Heart left ventricle (tissue), 16 donors: ENCODE measurements at places on chromosomes 7 and 10. TPM values are rescaled to one million over a fixed set of nuclear protein-coding genes. Genes with fewer than 3 reads are reported as not detected.

DNA sequence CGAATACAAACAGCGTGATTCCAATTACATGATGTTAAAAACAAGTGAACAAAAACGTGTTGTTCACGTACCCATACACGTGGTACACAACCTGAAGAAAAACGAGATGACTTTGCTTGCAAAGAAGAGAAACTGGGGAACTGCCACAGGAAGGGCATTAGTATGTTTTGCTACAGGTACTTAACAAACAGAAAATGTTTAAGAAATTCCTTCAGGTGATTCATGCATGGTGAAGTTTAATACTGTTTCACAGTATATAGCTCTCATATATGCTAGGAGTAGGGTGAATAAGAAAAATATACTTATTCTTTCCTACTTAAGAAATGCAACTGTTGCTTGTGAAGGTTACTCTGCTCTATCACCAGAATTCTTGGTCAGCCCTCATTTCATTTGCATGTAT is 9.8 kb downstream of the SEC61G start:
- DNase-seq = no peak

DNA sequence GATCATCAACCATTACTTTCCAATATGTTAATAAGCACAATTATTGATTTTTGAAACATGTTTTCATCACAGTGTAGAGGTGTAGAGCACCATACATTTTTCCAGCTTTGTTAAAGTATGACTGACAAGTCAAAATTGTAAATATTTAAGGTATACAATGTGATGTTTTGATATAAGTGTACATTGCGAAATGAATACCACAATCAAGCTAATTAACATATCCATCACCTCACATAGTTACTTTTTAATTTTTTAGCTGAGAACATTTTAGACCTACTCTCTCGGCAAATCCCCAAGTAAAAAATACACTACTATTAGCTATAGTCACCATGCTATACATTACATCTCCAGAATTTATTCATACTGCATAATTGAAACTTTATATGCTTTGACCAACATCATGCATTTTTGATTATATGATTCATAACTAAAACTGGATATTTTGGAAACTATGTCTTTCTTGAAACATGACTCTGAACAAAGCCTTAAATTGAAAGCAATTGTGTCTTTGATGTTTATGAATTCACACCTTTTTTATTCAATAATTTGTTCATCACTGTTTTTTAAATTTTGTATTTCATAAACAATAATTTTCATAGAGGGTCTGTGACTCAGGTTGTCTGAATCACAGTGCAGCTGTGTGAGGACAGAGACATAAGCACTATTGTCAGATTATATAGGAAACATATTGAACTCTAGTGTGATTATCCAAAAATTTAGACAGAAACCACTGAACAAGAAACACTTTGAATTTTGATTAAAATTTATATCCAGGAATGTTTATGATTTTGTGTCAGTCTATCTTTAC is 486.1 kb downstream of the SEMA3D start:
- DNase-seq = no peak

Gene ACTR3C
- total RNA-seq = 5.9 TPM

GRCh38 chr7:135233570-135233969 is at the start of gene STRA8:
Gene STRA8, plus strand, starts transcription at chr7:135233838. Its CDS starts 6,687 bp downstream, at chr7:135240525.
- no peak for DNase-seq

Gene PIK3CG
- total RNA-seq = 1.1 TPM

Gene HUS1
- 22.0 TPM for total RNA-seq

GRCh38 chr7:138066954-138067394 is 9.3 kb upstream of the AKR1D1 start:
- DNase-seq = no peak

Gene GNAT3
- not detected for total RNA-seq

DNA sequence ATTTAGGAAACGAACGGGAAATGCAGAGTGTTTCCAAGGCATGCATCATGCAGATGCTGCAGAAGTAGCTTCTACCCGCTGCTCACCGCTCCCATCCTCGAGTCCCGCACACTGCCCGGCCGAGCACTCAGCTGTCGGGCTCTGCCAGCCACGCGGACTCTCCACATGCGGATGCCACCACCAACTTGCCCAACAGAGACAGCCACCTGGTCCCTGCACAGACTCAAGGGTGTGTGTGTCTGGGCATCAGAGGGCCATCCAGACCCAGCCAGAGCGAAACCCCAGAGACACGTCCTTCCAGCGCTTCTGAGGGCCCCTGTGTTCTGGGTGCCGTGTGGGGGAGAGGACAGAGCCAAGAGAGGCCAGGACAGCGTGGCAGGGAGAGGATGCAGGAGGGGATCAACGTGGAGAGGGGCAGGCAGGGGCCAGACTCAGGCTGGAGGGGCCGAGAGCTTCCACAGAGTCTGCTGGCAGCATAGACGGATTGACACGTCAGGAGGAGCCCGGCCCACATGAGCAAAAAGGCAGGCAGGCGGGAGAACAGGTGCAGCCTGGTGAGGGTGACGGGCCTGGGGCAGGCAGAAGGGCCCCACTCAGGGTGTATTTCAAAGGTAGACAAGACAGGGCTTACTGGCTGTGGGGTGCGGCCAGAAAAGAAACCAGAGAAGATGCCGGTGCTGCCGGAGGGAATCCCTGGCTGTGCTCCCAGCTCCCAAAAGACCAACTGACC is 18.3 kb downstream of the GPER1 start:
- no peak for DNase-seq

GRCh38 chr10:117892681-117893220 is 154.0 kb downstream of the RAB11FIP2 start:
- DNase-seq = no peak

DNA sequence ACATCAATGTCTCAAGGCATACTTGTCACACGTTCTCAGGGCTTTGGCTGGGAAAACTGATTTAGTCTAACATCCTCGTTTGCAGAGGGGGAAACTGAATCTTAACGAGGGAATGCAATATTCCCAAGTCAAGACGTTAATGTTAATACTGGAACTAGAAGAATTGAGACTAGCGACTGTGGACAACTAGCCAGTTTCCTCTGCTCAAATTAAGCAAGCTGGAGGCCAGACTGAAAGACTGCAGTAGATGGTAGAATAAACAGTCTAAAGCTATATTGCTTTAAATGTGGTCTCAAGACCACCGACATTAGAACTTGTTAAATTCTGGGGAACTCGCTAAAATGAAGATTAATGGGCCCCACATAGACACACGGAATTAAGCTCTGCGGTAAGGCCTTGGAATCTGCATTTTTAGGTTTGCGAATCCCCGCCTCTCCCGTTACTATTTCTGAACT is 639 bp upstream of the TFAM start:
- DNase-seq = no peak

DNA sequence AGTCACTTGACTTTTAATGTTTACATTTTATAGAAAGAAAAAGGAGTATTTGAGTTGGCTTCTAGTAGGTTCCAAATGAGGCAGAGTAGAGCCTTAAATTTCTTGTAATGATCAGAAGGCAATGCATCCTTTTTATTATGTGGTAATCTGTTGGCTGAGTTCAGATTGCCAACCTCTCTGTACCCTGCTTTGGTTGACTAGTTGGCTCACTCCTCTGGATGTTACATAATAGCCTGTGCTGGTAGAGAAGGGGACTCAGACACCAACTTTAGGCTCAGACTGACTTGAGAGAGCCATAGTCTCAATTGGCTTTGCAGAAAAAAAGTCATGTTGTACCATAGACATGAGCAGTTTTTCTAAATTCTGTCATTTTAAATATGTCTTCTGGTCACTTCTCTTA is 46.8 kb upstream of the GLCCI1 start:
- no peak for DNase-seq

- no peak for DNase-seq
These were observed 29.1 kb downstream of the ASAH2 start for GRCh38 chr10:50222199-50222598.

DNA sequence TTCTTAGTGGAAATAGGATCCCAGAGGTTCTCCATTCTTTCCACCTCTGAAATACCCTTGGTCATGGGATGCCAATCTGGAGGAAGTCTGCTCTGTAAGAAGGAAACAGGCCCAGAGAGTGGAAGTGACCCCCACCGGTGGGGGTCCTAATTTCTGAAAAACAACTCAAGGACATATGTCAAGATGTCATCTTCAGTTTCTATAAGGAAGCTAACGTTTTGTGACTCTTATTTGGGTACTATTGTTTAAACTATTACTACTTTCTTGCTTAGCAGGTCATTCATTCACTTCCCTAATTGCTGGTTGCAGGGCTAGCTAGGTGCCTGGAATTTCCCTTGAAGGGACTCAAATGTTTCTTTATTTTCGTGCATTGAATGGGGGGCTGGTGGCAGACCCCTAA is 1.9 kb upstream of the ZNF775 start:
- no peak for DNase-seq

DNA sequence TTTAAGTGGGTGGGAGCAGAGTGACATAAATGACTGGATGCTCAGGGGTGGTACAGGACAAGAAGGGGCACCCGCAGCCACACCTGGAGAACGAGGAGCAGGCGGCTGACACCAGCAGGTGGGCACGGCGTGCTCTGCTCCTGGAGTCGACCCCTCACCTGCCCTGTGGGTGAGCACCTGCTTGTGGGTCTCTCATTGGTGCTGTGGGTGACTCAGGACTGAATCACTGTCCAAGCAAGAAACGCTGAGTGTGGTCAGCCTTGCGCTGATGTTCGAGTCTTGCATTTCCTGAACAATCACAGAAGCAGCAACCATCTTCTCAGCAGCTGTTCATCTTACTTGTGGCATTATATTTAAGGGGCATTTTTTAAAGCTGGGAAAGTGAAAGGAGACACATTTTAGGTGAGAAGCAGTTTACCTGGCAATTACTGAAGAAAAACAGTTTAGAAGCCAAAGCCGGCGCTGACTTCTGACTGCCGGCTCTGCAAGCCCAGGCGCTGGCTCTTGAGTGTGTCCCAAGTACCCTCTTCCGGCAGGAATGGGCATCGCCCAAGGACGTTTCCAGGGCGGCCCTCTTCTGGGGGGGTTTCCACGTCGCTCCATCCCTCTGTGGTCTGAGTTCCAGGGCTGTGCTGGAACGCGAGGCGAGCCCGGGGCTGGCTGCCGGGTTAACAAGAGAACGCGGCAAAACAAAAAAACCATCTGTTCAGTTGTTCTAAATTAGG is 145.2 kb upstream of the PFKP start:
- DNase-seq = no peak

Gene PODXL
- 87.7 TPM for total RNA-seq

Gene TEX36
- total RNA-seq = not detected

Gene SEPTIN14
- total RNA-seq = not detected

DNA sequence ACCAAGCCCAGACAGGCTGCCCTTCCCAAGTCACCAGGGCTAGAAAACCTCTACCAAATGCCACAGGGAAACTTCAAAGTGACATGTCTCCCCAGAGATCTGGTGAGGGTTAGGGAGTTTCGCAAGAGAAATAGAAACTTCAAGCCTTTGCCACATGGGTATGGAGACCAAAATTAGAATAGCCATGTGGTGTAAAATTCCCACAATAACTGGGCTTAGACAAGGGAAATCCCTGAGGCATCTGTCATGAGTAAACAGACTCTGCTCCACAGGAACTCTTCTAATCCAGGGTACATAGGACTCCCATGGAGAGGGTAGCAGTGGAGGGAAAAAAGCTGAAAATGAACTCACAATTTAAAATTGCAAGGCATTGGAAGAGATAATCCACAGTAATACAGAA is 14.3 kb downstream of the ADAM12 start:
- no peak for DNase-seq

- DNase-seq = no peak
These were observed 163.6 kb downstream of the DNAJB6 start for GRCh38 chr7:157500171-157500960.

- no peak for DNase-seq
These were observed 10.4 kb upstream of the ZNF22 start for GRCh38 chr10:44990302-44990655.

Gene SFRP5
- 0.28 TPM for total RNA-seq

DNA sequence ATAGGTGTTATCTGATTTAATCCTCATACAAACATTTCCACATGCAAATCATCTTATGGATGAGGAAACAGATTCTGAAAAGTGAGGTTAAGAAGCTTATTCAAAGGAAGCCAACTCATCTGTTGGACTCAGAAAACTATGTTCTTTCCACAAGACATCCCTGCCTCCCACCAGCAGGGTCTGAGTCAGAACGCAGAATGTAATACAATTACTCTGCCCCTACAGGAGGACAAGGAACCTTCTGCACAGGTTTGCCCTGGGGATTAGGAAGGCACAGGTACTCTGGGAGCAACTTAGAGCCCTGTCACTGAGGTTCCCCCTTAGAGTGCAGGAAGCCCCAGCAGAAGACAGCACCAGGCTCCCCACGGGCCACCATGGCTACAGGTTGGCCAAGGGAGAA is 255.7 kb downstream of the TNS3 start:
- no peak for DNase-seq

GRCh38 chr10:90779548-90779947 is 78.3 kb downstream of the HTR7 start:
- no peak for DNase-seq

DNA sequence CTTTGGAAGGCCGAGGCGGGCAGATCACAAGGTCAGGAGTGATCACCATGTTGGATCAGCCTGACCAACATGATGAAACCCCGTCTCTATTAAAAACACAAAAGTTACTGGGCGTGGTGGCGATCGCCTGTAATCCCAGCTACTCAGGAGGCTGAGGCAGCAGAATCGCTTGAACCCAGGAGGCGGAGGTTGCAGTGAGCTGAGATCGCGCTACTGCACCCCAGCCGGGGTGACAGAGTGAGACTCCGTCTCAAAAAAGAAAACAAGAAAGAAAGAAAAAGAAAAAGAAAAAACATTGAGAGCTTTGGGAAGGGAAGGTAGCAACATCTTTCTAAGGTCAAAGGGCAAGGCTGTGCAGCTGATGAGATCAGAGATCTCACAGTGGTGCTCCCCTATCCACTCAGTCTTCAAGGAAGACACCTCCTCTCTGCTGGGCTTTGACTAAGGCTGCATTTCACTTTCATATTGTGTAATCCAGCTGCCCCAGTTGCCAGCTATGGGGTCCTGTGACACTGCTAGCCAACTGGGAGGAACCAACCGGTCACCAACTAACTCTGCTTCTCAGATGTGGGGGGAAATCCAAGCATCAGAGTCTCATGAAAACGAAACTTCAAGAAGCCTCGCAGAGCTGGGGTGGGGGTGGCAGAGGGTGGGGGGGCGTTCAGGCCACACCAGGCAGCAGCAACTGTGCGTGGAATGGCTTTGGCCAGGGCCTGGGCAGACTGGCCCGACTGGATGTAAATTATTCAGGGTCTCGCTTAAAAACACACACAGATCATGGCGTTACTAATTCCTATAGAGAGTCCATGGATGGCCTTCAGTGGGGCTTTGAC is 1.5 kb downstream of the IL15RA start:
- peak; percentile 50 for DNase-seq

Gene EPHB6
- 8.8 TPM for total RNA-seq

DNA sequence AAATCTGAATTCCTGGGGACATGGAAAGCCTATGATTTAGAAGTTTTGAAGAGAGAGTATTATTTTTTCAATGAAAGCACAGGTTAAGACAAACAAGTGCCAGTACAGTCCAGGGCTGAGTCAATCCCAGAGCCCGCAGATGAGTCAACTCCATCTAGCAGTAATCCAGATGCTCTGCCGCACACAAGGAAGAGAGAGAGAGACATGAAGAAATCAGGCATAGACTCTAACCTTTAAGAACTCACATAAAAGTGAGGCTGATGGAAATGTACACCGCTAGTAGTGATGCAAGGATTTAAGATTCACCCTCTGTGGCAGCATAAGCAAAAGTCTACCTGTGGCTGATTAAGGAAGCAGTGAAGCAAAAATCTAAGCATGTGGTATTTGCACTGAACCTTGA is 651.5 kb downstream of the TNS3 start:
- DNase-seq = no peak

Gene WASHC2C
- 20.1 TPM for total RNA-seq

- no peak for DNase-seq
These were observed 30.1 kb upstream of the PRTFDC1 start for GRCh38 chr10:24982319-24983112.

Gene VWA2
- not detected for total RNA-seq
